Cerebellar nuclear complex (tissue), 1 donor: ENCODE measurements at places on chromosomes 1 and 21.

- no peak for DNase-seq
These were observed 29.7 kb downstream of the ADARB1 start for GRCh38 chr21:45103971-45104520.

GRCh38 chr1:158329733-158330132, 1.6 kb downstream of the CD1B start:
- no peak for DNase-seq

DNA sequence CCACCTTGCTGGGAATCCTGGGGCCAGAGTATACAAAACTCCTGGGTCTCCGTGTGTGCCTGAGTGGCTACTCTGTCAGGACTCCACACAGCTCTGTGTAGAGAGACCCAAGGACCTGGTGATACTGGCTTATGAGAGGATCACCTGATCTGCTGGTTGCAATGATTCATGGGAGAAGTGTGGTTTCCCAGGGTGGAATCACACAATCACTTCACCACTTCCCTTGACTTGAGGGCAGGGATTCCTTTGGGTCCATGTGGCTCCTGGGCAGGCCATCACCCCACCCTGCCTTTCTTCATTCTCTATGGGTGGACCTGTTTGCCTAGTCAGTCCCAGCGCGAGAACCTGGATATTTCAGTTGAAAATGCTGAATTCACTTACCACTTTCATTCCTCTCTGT, 13.3 kb downstream of the PRSS38 start:
- no peak for DNase-seq

DNA sequence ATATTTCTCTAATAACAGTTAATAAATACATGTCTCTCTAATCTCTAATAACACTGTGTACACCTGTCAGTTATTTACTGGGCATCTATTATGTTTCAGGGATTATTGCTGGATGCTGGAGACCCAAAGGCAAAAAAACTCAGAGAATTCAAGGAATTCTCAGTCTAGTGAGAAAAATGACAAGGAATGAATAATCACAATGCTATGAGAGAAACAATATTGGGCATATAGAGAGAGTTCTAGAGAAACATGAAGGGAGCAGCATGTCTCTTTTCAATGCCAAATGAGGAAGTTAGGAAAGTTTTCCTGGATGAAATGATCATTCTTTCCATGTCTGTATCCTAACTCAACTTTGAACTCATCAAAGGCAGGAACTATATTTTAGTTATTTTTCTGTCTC, 82.8 kb downstream of the TNFSF18 start:
- DNase-seq, result no peak

DNA sequence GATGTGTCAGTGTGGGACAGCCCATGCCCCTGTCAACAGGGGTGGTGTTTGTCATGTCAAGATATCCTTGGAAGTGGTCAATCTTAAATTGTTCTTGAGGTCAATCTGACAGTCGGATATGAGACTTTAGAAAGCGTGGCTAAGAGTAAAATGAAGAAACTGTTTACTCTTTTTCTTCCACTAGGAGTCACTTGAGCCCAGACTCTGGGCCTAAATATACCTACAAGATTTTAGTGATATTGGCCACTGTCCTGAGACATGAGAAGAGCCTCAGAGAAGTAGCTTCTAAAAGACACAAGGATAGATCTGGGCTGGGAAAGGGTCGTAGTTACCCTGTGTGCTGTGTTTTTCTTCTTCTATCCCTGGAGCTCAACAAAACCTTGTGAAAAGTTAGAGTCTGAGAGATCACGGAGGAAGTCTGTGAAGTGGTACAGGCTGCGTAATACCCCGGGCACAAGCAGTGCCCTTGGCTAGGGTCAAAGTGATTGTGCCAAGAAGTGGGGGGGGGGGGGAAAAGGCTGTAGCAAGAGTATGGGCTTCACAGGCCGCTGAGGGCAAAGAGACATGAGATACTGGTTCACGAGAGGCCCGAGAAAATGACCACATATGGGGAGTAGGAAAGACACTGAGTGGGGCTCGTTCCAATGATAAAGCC, 355.2 kb upstream of the GREM2 start:
- DNase-seq, result no peak

DNA sequence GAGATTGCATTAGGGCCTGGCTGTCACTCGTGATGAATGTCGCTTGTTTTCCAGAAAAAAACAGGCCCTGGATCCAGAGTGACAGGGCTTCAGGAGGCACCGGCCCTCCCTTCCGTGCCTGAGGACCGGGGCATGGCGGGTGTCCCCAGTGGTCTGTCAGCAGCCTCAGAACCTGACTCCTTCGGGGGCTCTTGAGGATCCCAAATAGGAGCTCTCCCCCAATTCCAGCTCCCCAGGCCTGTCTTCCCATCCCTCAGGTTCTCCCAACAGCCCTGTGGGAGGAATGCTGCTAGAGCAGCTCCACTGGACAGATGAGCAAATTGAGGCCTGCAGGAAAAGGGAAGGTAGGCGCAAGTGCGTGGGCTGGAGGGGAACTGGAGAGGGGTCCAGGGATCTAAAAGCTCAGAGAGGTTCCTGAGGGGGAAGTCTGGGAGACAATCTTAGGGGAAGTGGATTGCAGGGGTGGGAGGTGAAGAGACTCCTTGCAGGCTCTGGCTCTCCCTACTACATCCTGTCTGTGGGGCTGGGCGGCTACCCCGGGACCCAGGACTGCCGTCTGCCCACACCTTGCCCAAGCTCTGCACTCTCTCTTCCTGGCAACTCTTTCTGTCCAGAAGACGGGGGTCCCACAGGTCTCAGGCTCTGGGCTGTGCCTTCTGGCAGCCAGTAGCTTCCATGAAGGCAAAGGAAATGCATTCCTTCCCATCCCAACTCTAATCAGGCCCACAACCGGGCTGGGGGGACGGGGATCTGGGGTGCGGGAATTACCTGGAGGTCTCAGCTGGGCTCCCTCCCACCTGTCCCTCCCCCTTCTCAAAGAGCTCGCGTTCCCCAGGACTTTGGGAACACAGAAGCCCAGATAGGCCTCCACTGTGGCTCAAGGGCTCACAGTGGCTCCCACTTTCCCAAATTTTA, 105.7 kb upstream of the CASZ1 start:
- no peak for DNase-seq

DNA sequence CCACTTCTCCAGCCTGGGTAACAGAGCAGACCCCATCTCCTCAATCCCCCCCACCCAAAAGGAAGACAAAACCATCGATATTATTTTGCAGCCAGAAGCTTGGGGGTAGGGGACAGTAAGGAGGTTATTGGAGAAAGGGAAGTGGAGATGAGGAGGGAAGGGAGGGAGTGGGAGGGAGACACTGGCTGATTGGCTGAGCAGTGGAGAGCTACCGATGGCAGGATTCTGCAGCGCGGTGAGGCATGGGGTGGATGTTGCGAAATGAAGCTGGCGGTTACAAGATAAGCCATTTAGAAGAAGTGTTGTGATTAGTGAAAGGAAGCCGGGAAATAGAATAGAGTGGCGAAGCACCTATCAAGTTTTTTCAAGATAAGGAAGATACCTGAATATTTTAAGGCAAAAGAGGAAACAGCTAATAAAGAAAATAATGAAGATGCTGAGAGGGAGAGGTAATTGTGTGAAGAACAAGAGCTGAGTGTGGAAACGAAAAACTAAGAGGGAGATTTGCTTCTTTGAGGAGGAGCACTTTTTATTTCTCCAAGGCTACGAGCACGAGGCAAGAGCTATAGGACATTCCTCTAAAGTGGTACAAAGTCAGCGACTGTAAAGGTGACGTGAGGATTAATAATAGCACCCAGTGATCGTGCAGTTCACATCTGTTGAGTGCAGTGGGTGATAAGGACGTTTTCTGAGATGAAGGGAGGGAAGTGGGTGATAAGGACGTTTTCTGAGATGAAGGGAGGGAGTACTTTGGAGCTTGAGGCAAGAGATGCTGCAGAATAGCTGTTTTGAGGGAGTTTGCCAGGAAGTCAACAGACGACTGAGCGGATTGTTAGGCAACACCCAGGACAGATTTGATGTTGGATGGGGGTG, 103.2 kb upstream of the KIF26B start:
- no peak for DNase-seq

- no peak for DNase-seq
These were observed 2.2 kb downstream of the SFPQ start for GRCh38 chr1:35190784-35191183.

DNA sequence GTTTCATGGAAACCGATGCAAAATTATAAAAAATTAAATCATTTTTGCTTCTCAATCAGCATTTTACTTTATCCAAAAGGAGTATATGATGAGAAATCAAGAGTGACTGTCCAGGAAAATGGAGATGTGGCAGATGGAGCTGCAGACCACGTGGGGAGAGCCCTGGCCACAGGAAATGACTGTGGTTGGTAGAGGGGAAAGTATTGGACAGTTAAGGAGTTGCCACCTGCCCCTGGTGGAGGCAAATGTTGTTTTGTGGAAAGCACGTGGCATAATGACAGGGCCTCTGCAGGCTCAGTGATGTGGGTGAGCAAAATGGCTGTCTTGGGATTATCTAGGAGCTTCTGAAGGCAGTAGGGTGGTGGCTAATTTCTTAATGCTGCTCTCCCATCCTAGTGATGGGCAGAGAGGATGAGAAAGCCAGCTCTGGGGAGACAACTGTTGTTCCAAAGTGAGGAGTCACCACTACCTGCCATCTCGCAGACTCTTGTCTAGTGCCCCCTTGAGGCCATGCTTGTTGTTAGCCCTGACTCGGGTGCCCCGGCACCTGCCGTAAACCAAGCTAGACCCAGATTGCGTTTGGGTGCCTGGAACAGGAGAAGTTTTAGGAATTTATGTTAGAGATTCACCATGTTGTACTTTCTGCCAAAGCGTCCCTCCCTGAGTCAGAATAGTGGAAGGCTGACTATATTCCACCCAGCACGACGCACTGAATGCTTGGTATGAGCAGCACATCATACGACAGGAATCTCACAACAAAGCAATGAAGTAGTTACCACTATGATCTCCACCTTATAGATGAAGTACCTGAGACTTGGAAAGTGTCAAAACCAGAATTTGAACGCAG, 144.0 kb downstream of the ROR1 start:
- no peak for DNase-seq

- no peak for DNase-seq
These were observed 2.1 kb upstream of the GRHL3 start for GRCh38 chr1:24317081-24317480.

GRCh38 chr1:44294588-44295007, 60.5 kb downstream of the ERI3 start:
- DNase-seq, result peak; percentile 24

- no peak for DNase-seq
These were observed 422.7 kb downstream of the SIPA1L2 start for GRCh38 chr1:232207073-232207866.

DNA sequence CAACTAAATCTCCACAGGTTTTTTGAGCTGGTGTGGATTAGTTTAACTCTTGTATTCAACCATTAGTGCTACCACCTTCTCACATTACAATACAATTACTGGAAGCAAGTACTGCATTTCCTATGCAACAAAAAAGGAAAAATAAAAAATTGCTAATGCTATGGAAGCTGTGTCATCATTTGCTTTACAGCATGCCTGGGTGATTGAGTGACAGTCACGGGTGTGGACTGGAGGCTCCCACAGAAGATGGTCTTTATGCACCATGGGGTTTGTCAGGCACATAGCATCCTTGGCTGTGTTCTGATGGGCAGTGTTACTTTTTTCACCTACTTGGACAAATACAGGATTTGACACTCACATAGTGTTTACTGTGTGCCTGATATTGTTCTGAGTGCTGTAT, 262.3 kb downstream of the TM2D1 start:
- no peak for DNase-seq

DNA sequence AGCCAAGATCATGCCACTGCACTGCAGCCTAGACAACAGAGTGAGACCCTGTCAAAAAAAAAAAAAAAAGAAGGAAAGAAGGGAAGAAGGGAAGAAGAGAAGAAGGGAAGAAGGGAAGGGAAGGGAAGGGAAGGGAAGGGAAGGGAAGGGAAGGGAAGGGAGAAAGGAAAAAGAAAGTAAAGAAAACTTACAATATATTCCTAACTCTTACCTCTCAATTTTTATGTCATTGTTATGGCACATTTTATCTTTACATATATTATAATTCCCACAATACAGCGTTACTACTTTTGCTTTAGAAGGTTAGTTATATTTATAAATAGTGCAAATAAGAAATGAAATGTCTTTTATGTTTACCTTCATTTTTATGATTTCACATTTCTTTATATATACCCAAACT, 358.7 kb downstream of the HHIPL2 start:
- DNase-seq, result no peak

DNA sequence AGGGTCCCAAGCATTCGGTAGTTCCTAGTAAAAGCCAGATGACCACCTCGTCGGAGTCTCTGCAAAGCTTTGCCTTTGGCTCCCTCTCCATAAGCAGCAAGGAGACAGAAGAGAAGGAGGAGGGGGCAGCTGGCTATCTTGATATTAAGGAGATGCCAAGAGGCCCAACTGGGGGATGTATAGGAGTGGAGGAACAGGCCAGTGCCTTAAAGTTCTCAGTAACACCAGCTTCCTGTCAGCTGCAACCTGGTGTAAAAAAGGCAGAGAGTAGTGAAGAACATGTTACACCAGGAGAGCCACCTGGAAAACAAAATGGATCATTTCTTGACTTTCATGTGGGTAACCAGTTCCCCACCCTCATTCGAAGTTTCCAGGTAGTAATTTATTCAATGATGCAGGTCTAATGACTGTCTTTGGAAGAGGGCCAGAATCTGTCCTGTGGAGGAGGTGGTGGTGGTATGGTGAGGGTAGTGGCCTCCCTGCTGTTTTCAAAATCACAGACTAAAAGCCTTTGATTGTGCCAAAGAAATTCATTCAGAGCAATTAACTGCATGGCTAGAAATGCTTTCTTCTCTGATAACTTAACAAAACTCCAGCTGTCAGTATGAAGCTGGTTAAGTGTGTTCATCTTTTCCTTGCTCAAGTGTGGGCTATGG, 27.3 kb downstream of the TMEM200B start:
- DNase-seq, result no peak

DNA sequence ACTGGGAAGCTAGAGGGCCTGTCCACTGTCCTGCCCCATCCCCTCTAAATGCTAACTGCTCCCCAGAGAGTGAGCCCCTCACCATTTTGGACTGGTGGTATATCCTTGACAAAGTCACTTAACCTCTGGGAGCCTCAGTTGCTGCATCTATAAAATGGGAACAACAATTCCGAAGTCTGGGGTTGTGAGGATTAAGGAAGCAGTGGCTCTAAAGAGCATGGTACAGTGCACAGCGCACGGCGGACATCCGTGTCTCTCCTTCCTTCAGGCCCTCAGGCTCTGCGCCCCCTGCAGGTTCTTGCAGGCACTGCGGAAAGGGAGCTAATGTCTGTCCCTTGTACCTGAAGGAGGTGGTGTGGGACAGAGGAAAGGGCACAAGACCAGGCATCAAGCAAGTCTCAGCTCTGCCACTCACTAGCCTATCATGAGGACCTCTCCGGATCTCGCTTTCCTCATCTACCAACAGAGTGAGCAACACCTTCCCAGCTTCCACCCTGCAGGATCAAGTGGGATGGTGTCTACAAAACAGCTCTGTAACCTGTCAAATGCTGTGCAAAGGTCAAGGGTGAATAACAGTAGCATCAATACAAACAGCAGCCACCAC, 20.1 kb downstream of the ECE1 start:
- DNase-seq, result no peak
